ENCODE measurements at places on chromosomes 1 and 21.
A peak's percentile ranks its signal among the peaks of the same experiment; 100 is the strongest.

DNA sequence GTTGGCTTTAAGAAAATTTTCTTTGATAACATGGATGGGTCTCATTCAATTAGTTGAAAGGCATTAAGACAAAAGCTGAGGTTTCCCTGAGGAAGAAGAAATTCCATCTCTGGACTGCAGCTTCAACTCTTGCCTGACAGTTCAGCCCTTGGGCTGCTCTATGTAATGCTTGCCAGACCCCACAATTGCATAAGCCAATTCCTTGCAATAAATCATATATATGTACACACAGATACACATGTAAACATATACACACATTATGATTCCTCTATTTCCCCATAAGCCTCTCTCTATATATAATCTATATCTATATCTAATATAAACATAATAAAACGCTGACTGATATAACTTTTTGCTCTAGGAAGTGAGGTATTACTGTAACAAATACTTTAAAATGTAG is 301.5 kb upstream of the PRMT6 start:
- no peak for DNase-seq

DNA sequence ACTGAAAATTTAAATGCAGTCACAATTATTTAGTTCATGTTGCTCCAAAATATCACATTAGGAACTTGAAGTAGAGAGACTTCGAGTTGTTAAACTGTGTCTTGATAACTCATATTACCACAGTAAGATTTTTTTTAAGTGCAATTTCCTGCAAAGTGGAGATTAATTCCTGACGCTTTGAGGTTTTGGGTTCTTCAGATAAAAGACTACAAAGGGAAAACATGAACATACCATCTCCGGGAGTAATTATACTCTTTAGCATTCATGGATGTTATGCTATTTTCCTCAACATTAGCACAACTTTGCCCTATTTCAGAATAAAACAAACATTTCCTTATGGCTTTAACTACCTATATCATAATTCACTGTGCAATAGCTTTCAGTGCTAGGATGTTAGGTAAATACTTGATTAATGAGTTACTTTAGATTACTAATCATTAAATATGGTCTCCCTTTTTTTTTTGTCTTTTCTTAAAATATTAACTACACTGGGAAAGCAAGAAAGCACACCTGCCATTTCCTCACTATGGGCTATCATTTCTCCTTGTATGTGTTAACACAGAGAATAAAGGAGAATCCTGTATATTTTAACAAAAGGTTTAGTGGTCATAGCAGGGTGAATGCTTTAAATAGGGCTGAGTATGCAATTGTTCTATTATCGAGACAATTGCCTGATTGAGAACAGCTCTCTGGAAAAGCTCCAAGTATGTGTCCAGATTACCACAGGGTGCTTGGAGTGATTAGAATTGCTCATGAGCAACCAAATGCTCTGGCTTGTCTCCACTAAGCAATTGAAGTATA is 252.5 kb upstream of the C1orf105 start:
- DNase-seq: no peak

GRCh38 chr1:108913105-108913948 is 36.5 kb downstream of the GPSM2 start:
- no peak for DNase-seq

GRCh38 chr21:26686278-26686677 is 113.2 kb upstream of the CYYR1 start:
- no peak for DNase-seq

- DNase-seq: no peak
Observed at GRCh38 chr1:77134359-77134758, 84.9 kb downstream of the PIGK start.

DNA sequence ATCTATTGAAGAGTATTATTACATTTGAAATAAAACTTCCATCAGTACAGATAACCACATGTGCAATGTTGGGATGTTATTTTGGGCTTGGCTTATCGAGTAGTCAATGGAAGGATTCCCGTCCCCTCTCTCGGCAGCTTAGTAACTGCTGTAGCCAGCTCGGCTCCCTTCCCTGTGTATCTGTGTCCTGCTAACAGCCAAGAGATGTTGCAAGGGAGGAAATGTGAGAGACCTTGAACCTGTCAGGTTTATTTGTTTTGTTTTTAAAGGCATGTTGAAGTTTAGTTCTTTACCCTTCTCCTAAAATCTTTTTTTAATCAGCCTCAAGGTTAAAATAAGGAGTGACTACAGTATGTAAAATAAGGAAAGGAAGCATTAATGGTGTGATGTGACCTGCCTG is 13.6 kb upstream of the TARS2 start:
- DNase-seq: no peak

GRCh38 chr1:26102526-26102925 is 9.1 kb upstream of the PDIK1L start:
- no peak for DNase-seq

- no peak for DNase-seq
Observed at GRCh38 chr21:17798796-17799195, 20.4 kb downstream of the C21orf91 start.

DNA sequence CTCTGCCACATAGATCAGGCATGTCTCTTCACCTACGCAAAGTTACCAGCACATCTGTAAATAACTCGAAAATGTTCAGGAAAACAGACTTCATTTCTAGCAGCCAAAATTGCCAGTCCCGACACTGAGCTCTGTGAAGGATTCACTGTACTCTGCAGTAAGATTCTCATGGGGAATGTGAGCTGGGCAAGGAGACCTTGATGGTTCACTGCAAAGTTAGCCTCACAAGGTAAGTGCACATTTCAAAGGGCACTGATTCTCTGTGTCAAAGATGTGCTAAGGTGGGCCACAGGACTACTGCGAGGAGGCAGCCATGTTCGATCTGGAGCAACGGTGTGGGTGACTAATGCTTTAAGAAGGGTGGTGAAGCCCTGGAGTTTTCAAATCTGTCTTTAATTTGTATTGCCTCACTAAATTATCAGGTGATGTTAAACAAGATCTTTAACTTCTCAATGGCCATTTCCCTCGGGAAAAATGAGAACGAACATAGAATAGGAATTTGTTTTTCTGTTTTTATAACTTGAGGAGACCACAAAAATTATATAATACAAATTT is 25.2 kb downstream of the STPG1 start:
- no peak for DNase-seq

GRCh38 chr1:167922611-167923074 is 8.7 kb upstream of the ADCY10 start:
- DNase-seq: no peak

DNA sequence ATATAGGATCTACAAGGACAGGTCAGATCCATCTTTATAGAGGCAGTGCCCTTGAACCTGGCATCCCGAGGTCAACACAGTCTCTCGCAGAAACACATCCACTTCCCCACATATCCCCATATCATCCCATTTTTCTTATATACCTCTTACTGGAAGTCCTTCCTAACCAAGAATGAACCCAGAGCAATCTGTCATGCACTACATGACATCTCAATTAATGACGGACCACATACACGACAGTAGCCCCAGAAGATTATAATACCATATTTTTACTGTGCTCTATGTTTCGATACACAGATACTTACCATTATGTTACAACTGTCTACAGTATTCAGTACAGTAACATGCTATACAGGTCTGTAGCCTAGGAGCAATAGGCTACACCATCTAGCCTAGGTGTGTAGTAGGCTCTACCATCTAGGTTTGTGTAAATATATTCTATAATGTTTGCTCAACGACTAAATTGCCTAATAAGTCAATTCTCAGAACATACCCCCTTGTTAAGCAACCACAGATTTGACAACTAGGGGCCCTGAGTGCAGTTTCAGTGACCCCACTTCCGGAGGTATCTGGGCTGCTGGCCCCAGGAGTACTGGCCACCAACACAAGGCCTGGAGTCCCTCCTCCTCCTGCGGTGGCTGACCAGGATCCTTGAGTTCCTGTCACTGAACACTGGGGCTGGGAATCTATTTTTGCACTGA is 28.1 kb downstream of the PTPN14 start:
- no peak for DNase-seq

- no peak for DNase-seq
Observed at GRCh38 chr21:32189688-32190483, 89.0 kb downstream of the MIS18A start.

GRCh38 chr1:1627261-1627828 is 4.6 kb upstream of the MMP23B start:
- no peak for DNase-seq

DNA sequence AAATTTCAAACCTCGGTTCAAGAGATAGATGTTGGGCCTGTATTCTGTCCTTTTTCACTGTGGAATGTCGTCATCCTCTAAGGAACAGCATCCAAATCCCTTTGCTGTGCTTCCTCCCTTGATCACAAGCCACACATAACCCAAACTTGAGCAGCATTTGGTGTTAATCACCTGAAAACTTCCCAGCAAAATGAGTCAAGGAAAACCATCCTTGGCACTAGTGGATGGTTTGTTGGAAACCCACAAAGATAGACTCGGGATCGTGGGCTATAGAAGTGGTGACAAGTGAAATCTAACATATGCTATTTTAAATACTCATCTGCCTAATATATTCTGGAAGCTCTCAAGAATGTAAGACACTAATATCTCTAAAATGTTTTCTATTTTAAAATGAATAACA is 459.1 kb downstream of the SETD4 start:
- no peak for DNase-seq

DNA sequence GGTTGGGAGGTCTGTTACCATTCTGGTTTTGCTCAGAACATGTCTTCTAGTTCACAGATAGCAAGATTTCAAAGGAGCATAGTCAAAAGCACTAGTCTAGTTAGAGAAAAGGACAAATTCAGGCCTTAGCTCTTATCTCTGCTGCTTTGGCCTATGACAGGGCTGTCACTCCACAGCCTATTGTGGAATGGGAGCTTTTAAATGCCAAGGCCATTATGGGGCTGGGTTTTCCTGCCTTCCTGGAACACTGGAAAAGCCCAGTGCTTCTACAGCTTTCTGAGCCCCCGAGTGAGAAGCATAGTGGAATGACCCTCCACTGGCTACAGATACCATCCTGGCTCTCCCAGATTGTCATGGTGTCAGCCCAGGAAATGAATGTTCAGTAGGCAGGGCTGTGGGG is 9.3 kb downstream of the MTFR1L start:
- DNase-seq: no peak

DNA sequence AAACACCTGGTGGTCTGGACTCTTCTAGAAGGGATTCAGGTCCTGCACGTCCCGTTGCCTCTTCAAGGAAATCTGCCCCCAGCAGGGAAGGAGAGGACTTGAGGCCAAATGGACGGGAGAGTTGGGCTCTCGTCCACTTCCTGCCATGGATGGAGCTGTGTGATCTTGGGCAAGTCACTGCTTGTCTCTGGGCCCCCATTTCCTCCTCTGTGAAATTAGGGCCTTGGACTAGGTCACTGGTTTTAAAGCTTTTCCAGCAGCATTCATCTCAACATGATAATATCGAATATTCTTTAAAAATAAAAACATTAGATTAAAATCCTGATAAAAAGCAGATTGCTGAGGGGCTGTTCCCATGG is 26.9 kb downstream of the LHX4 start:
- no peak for DNase-seq

- no peak for DNase-seq
Observed at GRCh38 chr1:192538407-192539296, 36.9 kb upstream of the RGS1 start.

DNA sequence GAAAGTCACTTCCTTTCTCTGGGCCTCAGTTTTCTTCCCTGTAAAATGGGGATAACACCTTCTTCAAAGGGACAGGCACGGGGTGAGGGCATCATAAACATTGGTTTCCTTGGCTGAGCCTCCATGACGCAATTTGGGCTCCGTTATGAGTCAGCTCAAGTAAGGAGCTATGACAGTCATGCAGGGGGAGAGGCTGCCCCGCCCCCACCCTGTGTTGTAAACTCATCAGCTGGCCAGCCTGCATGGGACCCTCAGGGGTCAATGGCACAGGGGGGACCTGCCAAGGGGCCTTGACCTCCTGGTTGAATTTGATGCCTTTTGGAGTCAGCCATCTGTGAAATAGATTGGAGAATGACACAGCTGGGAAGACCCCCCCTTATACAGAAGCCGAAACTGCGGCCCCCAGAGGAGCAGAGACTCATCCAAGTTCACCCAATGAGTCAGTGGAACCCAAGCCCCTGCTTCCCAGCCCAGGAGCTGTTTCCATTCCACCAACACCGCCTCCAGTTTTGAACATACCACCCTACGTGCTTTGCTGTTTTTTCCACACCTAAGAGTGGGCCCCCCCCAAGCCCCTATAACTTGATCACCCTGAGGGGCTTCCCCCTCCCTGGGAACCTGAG is 36.8 kb upstream of the RUNX3 start:
- no peak for DNase-seq

GRCh38 chr1:230216896-230217295 is 149.9 kb downstream of the GALNT2 start:
- DNase-seq: no peak

DNA sequence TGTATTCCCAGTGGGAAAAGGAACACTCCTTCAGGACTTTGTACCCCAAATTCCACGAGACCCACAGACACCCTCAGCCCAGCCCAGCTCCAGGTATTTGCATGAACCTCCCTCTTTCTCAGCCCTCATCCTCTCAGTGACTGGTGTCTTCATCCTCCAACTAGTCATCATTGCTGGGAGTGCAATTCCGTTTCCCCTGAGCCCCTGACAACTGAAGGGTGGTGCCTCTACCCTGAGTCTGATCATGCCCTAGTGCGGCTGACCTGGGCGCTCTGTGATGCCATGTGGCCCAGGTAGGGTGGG is 3.8 kb upstream of the ZNF692 start:
- no peak for DNase-seq

DNA sequence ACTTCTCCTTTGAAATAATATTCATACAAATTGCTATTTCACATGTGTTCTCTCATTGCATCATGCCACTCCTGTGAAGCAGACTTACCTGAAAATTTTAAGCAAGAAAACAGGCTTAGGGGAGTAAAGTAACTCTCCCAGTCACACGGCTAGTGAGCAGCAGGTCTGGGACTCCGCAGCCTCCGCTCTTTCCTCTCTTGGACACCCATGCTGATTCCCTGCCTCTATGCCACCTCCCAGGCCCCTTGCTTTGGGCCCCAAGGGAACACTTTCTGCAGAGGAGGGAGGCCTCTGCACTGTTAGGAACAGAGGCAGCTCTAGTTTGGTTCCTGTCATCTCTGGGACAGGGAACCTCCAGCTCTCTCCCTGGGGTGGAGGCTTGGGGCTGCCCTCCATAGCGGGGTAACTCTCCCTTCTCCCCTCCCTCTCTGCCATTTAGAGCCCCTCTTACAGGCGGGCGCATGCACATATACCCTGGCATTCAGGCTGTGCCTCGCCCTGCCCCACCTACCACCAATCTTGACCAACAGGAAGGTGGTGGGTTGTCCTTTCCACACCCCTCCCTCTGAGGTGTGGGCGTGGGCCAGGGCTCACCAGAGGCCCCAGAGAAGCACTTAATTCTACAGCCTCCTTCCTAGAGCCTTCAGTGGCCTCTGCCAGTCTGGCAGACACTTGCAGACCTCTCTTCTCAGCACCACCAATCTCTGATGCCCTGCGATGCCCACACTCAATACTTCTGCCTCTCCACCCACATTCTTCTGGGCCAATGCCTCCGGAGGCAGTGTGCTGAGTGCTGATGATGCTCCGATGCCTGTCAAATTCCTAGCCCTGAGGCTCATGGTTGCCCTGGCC is at the start of gene RXFP4:
Gene RXFP4, plus strand, starts transcription at position 646 of the 852 bp plus-strand sequence. Its CDS starts 72 bp downstream, at position 718.
- peak; percentile 65 for DNase-seq

- DNase-seq: no peak
Observed at GRCh38 chr1:39167632-39168209, 36.8 kb upstream of the MACF1 start.

Measured in Panc1 (cell line).